ENCODE measurements at places on chromosomes 2 and 18.
A peak's percentile ranks its signal among the peaks of the same experiment; 100 is the strongest.

GRCh38 chr18:61850756-61851155 lies 42.1 kb downstream of the RNF152 start:
- DNase-seq: no peak

GRCh38 chr2:68203587-68203986 lies 45.9 kb downstream of the PNO1 start:
- DNase-seq: no peak

GRCh38 chr2:200695191-200695590 lies 109.4 kb downstream of the AOX1 start:
- no peak for DNase-seq

- no peak for DNase-seq
Observed at GRCh38 chr2:1501038-1501851, 88.0 kb downstream of the TPO start.

GRCh38 chr2:66544258-66544657 lies 109.3 kb downstream of the MEIS1 start:
- DNase-seq: no peak

- no peak for DNase-seq
Observed at GRCh38 chr18:12009581-12010140, 28.4 kb downstream of the IMPA2 start.

GRCh38 chr2:29182334-29182733 lies 67.1 kb downstream of the CLIP4 start:
- no peak for DNase-seq

- no peak for DNase-seq
Observed at GRCh38 chr2:58770846-58771245, 529.7 kb upstream of the FANCL start.

DNA sequence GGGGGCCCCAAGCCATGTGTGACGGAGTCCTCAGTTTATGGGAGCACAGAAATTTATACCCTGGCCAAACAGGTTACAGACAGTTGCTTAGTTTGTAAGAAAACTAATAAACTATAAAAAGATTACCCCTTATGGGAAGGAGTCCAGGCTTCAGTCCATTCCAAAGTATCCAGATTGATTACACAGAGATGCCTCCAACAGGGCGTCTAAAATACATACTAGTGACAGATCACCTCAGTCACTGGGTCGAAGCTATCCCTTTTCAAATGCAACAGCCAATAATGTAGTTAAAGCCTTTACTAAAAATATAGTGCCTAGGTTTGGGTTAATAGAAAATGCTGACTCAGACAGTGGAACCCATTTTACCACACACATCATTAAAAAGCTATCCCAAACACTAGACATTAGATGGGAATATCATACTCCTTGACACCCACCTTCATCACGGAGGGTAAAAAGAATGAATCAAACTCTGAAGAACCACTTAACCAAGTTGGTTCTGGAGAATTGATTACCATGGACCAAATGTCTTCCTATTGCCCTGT lies 10.7 kb downstream of the PRPF40A start:
- DNase-seq: no peak

- no peak for DNase-seq
Observed at GRCh38 chr2:176729706-176730569, 460.7 kb downstream of the MTX2 start.

DNA sequence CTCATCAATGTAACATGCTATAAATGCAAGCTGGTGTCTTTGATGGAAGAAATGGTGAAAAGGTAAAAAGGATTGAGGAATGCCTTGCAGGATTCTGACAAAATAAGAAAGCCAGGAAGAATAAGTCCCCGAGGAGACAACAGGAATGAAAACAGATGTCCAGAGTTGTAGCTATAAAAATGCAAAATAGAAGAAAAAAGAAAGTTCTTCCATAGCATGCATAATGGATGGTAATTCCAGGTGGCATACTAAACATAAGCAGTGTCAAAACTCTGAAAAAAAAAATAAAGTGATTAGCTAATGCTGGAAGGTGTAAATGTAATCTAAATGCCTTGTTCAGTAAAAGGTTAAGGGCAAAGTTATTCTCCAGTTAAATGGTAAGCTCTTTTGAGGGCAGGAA lies 225.9 kb upstream of the CHST9 start:
- no peak for DNase-seq

GRCh38 chr2:168560817-168561499 lies 104.9 kb downstream of the CERS6 start:
- DNase-seq: no peak

DNA sequence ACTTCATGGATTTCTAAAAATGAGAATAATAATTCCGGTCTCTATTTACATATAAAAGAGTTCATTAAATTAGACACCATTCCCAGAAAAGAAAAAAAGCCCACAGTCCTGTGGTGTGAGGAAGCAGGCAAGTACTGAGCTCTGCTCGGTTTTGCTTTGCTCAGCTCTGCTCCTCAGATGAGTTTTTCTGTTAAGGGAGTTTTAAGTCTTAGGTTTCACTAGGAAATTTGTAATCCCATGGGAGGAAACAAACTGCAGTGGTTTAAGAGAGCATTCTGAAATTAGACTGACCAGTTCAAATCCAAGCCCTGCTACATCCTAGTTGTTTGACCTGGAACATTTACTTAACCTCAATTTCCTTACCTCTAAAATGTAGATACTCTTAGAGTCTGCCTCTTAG lies 338.6 kb upstream of the MMADHC start:
- DNase-seq: no peak

- peak; percentile 43 for DNase-seq
Observed at GRCh38 chr2:180124273-180125139, 117.4 kb upstream of the CWC22 start.

GRCh38 chr2:118632921-118633320 lies 214.5 kb downstream of the EN1 start:
- DNase-seq: peak; percentile 46

DNA sequence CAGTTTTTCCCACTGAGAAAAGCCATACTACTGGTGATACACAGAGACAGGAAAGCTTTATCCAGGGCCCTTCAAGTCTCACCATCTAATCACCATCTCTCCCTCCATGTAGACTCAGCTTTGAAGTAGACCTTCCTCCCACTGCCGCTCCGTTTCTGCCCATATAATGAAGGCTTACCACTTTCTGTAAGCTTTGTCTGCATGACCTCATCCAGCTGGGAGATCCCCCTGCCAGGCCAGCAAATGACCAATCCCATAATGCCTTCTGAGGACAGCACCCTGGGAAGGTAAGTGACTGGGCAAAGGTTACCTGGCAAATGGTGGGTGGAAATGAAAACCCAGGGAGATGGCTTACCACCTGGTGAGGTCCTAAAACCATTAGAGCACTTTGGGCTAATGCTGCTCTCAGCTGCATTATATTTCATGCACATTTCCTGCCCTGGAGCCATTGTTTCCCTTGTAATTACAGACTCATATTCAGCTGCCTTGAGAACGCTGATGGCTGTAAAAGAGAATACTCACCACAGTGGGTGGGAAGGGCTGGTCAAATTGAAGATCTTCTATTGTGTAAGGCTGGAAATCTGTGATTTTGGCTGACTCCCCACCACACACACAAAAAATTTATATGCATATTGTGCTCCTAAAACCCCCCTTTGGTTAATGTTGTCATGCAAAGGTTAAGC lies 350.7 kb upstream of the SYT4 start:
- no peak for DNase-seq

GRCh38 chr2:61443342-61444041 lies 27.4 kb downstream of the USP34 start:
- DNase-seq: peak; percentile 90

DNA sequence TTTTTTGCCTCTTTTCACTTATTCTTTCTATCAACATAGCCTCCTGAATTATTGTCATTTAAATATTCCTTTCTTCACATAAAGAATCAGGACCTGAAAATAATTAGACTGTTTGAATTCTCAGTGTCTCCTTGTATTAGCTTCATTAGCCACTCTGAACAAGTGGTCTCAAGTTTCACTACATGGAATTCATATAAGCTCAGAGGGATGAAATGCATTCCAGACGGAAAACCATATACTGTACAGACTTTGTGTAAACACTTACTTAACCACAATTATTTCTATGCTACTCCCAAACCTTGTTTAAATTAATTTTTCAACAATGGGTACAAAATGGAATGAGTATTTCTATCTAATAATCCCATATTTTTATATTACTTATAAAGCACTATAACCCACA lies 53.4 kb downstream of the CHN1 start:
- DNase-seq: peak; percentile 63

DNA sequence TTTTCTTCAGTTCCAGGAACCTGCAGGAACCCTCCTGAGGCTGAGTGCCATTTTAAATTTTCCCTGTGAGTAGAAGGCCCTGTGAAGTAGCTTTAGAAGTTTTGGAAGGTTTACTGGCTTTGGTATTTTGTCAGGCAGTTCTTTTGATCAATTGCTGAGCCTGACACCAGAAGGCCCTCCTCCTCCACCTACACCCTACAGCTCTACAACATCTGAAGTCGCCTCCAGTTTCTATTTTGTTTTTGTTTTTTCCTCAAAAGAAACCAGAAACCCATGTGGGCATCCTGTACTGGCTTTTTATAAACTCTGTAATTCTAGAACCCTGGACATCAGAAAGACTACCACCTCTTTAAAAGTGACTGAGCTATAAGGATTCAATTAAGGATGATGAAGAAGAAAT lies 153.7 kb downstream of the NRXN1 start:
- no peak for DNase-seq

- DNase-seq: no peak
Observed at GRCh38 chr2:85913884-85914881, 25.4 kb upstream of the ST3GAL5 start.

- no peak for DNase-seq
Observed at GRCh38 chr2:143501106-143501676, 372.0 kb downstream of the ARHGAP15 start.

DNA sequence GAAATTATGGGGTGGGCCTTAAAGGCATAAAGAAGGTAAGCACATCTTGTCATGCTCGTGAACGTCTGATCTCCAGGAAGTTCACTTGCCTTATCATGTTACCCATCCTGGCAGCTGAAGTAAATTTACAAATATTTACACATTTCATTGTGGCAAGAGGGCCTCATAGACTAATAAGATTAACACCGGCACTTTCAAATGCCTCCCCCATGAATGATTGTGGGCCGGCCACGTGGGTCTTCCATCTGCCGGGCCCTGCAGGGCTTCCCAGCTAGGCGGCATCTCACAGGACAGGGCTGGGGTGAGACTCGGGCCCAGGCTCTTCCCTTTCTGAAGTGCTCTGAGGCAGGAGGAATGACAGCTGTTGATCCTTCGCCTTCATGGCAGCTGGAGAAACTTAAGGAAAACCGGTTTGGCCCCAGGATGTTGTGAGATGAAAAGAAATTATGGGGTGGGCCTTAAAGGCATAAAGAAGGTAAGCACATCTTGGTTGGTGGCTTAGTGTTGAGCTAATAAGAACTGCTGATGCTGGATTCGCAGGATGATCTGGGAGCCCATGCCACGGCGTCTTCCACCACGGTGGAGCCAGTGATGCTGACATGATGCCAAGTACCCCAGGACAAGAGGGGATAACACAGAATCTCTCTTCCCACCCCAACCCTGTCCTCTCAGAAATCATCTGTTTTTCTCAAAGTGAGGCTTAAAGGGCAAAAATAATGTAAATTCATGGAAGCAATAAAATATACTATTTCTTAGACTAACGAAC lies 176.3 kb downstream of the SEPTIN10 start:
- DNase-seq: no peak

DNA sequence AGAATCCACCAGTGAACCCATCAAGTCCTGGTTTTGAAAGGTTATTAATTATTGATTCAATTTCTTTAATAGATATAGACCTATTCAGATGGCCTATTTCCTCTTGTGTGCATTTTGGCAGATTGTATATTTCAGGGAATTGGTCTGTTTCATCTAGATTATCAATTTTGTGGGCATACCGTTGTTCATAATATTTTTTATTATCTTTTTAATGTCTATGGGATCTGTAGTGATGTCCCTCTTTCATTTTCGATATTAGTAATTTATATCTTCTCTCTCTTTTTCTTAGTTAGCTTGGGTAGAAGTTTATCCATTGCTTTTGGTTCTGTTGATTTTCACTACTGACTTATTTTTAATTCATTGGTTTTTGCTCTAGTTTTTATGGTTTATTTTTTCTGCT lies 39.9 kb upstream of the TANC1 start:
- no peak for DNase-seq

Measured in SW480 (cell line).